ENCODE measurements at places on chromosomes 12 and 14.

GRCh38 chr12:69328426-69328825, 19.8 kb upstream of the LYZ start:
- ATAC-seq = no peak

- ATAC-seq = peak; percentile 0
These were observed 1.6 kb downstream of the PHLDA1 start for GRCh38 chr12:76029982-76030340.

DNA sequence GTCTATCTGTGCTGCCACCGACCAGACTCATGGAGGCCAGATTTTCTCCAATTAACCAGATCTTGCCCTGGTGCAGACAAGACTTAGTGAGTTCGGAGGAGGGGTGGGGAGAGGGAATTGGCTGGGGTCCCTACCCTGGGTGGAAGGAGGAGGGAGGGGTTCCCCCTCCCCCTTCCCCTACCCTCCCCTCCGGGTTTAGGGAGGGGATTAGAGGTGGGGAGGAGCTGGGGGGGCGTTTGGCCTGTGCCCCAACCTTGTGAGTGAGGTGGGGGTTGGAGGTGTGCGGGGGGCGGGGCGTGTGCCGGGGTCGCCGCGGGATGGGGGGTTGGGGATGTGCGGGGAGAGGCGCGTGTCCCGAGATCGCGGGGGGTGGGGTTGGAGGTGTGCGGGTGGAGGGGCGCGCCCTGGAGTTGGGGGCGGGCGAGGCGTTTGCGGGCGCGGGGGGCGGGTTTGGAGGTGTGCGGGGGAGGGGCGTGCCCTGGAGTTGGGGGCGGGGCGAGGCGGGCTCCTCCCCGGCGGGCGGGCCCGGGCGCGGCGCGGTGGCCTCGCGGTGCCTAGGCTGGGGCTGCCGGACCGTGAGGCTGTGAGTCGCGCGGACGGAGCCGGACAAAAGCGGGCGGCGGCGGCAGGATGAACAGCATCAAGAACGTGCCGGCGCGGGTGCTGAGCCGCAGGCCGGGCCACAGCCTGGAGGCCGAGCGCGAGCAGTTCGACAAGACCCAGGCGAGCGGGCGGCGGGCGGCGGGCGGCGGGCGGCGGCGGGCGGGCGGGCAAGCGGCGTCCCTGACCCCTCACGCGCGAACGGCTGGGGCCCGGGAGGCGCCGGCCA, at the start of gene HIP1R:
HIP1R (plus strand) TSS at position 537 of the 829 bp plus-strand sequence; CDS start at position 631, 94 bp downstream.
- ATAC-seq = peak; percentile 77

GRCh38 chr14:23173796-23174195, 9.7 kb downstream of the SLC7A8 start:
- no peak for ATAC-seq

GRCh38 chr12:53862831-53863230, 75.8 kb upstream of the HOXC13 start:
- no peak for ATAC-seq

DNA sequence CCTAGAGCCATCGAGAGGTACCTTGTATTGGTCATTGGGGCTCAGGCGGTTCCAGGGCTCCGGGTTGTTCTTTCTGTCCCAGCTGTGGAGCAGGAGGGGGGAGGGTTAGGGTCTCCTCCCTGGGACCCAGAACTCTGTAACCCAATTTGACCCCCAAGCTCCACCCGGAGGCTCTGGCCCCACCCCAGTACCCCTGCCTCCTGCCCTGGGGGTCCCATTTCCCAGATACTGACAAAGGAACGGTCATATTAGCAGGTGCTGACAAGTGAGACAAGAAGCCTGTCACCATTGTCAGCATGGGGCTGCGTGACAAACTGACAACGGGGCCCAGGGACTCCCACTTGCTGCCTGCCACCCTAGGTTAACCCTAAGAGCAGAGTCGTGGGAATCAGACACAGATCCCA, 6.2 kb downstream of the SHMT2 start:
- ATAC-seq = no peak

DNA sequence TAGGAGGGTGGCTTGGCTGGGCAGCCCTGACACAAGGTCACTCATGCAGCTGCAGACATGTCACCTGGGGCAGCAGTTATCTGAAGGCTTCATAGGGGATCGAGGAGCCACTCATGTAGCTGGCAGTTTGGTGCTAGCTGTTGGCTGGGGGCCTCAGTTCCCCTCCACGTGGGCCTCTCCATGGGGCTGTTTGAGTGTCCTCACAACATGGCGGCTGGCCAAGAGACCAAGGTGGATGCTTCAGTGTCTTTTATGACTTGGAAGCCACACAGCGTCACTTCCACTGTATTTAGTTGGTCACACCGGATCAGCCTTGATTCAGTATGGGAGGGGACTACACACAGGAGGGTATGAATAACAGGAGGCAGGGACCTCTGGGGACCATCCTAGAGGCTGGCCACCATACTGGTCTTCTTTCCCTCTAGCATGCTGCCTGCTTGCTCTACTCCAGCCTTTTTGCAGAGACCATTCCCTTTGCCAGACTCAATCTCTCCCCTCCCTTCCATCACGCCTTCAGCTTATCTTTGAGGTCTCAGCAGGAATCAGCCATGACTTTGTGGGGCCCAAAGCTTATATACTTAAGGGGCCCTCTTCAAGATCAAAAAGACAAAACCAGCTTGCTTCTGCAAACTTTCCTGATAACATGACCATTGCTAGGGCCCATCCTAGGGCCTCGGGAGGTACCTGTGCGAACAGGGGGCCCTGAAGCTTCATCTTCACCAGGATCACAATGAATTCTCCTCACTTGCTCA, 53.4 kb downstream of the RPH3A start:
- ATAC-seq = no peak

- no peak for ATAC-seq
These were observed 35.0 kb downstream of the KITLG start for GRCh38 chr12:88544991-88545980.

GRCh38 chr12:532908-533565, 73.3 kb downstream of the B4GALNT3 start:
- ATAC-seq = peak; percentile 53

GRCh38 chr12:73342733-73343132, 1070.6 kb downstream of the TRHDE start:
- ATAC-seq = no peak

DNA sequence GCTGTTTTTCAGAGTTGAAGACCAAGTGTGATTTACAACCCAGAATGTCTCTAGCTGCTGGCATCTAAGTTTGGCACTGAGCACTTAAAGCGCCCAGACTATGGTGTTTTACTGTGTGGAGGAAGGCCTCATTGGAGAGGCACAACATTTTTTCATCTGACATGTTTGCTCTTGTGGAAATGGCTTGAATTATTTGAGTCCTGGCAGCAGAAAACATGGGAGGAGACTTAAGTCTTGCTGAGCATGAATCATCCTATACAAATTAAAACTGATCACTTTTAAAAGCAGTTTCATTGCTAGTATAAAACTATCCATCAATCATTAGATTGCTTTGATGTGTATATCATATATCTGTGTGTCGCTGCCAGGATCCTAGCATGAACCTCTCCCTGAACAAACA, 85.9 kb upstream of the REP15 start:
- no peak for ATAC-seq

- ATAC-seq = no peak
These were observed 1.4 kb downstream of the NR4A1 start for GRCh38 chr12:52052468-52053186.

DNA sequence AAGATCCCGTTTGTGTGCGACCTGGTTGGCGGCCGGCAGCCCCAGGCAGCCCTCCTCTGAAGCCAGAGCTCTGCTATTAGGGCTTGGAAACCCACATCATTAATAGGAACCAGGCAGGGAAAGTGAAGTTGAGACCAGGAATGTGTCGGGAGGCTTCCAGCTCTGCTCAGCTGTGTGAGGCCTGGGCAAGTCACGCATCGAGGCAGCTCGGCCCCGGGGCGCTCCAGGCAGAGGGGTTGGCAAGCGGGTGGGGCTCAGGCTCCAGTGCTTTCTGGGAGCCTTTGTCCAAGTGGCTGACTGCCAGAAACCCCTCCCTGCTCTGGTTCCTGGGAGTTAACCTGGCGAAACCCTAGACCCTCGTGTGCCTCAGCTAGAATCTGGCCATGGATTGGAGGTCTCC, 1151.7 kb downstream of the VRK1 start:
- no peak for ATAC-seq

DNA sequence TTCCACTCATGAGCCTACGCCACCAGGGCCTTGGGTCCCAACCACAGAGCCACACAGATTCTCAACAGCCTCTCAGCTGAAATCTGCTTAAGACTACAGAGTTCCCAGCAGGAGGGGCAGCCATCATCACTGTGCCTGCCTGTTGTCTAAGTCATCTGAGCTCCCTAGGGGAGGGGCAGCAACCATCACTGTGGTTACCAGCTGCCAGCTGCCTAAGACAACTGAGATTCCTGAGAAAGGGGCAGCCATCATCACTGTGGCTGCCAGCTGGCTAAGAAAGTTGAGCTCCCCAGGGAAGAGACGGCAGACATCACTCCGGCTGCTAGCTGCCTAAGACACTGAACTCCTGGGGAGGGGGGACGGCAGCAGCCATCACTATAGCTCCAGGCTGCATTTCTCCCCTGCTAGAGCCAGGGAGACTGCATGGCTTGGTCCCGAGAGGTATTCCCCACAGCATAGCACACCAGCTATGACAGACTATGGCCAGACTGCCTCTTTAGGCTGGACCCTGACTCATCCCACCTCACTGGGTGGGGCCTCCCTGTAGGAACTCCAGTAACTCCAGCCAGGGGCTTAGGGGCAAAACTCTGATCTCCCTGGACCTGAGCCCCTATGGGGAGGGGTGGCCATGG, 37.2 kb upstream of the C14orf132 start:
- no peak for ATAC-seq

DNA sequence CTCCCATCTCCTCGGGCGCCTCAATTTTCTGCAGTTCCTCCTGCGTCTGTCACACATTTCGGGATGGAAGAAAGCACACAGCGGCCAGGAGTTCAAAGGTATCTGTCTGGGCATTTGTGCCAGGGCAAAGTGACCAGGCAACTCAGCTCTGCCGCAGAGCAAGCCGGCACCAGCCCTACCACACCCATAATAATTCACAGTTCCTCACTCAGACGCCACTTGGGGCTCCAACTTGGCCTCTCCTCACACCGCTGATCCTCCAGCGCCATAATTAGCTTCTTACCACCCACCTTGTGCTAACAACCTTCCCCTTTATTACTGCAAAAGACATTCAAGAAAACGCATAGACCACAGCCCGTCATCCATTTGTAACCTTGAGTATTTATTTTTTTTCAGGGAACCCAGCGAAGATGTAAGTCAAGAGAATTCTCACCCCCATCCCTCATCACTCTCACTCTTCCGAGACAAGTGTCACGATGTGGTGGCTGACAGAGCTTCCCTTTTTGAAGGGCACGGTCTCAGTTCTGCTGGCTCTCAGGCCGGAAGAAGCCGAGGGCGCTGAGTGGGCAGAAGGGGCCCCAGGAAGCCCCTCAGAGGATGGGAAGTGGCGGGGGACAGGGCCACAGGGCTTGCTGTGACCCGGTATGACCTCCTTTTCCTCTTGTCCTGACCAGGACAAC, 25.2 kb upstream of the NCOR2 start:
- ATAC-seq = no peak

GRCh38 chr14:55884819-55885218, 233.4 kb upstream of the PELI2 start:
- ATAC-seq = no peak

- ATAC-seq = peak; percentile 12
These were observed 32.9 kb downstream of the SYNE3 start for GRCh38 chr14:95483309-95484165.
